ENCODE measurements at places on chromosomes 5 and 9.

- DNase-seq: no peak
Measured at GRCh38 chr9:68685770-68686169, 19.3 kb upstream of the PIP5K1B start.

- no peak for DNase-seq
Measured at GRCh38 chr9:99385215-99385614, 163.1 kb downstream of the SEC61B start.

- DNase-seq: peak; percentile 83
Measured at GRCh38 chr5:131382407-131383395, 118.8 kb downstream of the CDC42SE2 start.

DNA sequence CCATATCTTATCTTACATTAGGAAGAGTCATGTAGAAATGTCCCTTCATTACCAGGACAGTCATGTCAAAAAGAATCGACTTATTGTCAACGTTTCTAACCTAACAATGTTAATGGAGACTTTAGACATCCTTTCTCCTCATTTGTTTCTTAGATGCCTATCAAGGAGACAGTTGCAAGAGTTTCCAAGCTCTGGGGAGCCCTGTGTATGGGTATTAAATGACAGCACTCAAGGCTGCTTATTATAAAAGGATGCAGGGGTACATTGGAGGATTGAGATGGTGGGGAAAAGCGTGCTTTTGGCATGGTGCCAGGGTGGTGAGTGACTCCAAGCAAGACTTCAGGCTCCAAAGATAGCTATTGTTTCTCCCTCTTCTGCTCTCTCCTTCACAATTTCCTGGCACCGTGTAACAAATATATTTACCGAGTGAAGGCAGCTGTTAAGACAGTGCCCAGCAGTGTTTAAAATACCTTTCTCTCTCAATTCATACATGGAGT, 461.3 kb upstream of the CLINT1 start:
- DNase-seq: no peak

- DNase-seq: no peak
Measured at GRCh38 chr5:36689225-36689624, 82.8 kb downstream of the SLC1A3 start.

- no peak for DNase-seq
Measured at GRCh38 chr5:6365977-6366590, 12.3 kb downstream of the MED10 start.

DNA sequence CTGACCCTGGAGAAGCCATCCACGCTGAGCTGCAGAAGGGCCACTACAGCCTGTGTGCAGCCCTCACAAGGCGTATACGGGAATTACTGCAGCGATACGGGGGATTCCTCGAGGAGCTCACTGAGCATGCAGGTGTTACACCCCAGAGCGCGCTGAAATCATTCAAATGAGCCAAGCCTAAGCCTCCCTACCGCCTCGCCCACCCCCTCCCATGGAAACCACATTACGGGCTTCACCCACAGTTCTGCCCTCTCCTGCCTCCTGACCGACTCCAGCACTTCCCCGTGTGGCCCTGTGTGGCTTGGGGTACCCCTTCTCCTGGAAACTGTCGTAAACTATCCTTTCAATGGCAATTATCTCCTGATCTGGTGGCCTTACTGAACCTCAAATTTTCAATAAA, 13.3 kb downstream of the SURF6 start:
- no peak for DNase-seq

- DNase-seq: no peak
Measured at GRCh38 chr5:6483880-6484382, 35.3 kb downstream of the UBE2QL1 start.

- DNase-seq: no peak
Measured at GRCh38 chr5:82540301-82540700, 262.1 kb upstream of the RPS23 start.

- DNase-seq: no peak
Measured at GRCh38 chr5:88805151-88805784, 77.7 kb downstream of the MEF2C start.

- no peak for DNase-seq
Measured at GRCh38 chr9:4027606-4028005, 272.3 kb downstream of the GLIS3 start.

DNA sequence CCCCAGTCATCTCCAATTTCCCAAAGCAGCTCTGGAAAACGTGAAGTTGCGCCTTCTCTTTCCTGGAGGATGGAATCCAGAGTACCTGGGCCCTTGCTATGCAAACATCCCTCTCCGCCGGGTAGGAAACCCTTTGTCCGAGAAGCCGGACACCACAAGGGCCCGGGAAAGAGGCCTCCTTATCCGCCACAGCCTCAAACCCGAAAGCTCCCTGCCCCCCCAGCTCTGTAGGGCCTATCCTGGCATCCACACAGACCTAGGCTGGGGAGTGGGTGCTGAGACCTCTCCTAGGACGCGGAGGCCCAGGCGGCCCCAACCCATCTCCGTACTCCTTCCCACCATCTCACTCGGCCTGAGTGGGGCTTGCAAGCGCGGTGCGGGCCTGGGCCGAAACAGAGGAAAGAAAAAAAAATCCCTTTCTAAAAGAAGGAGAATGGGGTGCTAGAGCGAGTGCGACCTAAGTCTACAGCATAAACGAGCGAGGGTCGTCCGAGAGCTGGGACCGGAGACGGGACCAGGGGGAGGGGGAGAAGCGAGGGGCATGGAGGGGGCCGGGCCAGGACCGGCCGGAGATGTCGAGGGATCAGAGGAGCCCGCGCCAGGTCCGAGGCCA, 624 bp downstream of the FBXW11 start:
- no peak for DNase-seq

All from CD4-positive, alpha-beta T cell treated with Interleukin-4 for 1 hour (primary cell).